Nucleus accumbens (tissue), 56 donors: ENCODE measurements at places on chromosomes 2 and 18.

- DNase-seq, result no peak
These were observed 31.1 kb upstream of the INHBB start for GRCh38 chr2:120314690-120315366.

DNA sequence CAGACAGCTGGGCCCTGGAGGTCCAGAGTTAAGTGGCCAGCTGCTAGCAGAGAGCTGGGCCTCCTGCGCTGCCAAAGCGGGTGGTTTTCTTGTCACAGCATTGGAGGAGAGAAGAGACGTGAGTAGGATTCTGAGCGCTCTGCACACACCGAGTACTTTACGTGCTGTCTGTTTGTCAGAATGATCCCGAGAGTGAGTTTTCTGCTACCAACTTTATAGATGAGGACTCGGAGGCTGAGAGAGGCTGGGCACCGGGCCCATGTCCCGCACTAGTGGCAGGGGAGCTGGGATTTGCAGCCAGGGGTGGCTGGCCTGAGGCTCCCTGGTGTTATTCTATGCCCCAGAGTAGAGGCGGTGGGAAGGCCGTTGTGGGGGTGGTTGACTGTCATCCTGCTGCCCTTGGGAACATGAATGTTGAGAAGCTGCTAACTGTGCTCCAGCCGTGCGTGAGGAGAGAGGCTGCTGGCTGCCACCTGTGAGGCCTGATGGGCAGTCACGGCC is 36.3 kb upstream of the MBP start:
- no peak for DNase-seq

- no peak for DNase-seq
These were observed 69.1 kb upstream of the FOXI3 start for GRCh38 chr2:88521445-88522073.

DNA sequence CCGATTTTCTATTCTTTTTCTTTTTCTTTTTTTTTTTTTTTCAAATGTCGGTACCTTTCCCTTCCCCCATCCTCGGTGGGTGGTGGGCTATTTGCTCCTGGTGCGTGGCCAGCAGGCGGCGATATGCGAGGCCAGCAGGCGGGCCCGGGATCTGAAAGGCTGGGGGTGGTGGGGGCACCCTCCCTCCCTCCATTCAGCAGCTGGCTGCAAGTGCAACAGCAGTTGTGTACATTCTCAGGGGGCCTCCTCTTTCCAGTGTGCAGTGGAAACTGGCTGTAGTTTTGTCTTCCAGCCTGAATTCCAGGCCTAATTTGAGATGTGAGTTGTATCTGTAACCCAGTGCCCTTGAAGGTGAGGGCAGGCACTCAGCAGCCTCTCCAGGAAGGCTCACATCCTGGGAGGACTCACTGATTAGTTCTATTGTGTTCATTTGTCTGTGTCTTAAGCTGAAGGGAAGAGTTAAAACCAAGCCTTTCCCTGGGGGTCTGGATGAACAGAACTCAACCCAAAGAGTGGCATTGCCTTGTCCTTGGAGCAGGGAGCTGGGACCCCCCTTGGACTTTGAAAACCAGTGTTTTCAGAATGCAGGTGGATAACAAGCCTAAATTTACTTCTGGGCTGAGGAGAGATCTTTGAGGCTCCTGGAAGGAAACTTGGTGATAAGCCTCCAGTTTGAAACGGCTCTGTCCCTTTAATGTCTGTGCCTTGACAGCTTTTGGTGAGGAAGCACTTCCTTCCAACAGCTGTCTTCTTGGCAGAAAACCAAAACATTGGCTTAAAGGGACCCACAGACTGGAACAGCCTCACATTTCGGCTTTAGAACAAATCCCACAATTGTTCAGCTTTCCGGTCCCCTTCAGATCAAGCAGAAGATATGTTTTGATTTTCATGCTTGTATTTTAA is 3.3 kb downstream of the MYCN start:
- peak; percentile 74 for DNase-seq

DNA sequence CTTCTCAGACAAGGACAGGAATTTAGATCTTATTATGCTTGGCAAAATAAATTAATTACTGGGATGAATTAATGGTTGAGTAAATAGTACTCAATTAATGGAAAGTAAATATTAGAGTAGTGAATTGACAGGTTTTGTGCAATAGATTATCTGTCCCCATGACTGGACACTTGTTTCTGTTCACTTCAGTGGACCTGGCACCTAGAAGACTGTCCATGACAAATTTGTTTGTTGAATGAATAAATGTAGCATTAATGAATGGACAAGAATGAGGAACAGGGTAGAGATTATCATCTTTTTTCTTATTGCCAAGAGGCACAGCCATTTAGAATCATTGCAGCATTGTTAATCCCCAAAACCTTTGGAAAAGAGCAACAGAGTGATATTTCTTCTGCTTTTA is 570.0 kb upstream of the CRIM1 start:
- DNase-seq, result no peak

DNA sequence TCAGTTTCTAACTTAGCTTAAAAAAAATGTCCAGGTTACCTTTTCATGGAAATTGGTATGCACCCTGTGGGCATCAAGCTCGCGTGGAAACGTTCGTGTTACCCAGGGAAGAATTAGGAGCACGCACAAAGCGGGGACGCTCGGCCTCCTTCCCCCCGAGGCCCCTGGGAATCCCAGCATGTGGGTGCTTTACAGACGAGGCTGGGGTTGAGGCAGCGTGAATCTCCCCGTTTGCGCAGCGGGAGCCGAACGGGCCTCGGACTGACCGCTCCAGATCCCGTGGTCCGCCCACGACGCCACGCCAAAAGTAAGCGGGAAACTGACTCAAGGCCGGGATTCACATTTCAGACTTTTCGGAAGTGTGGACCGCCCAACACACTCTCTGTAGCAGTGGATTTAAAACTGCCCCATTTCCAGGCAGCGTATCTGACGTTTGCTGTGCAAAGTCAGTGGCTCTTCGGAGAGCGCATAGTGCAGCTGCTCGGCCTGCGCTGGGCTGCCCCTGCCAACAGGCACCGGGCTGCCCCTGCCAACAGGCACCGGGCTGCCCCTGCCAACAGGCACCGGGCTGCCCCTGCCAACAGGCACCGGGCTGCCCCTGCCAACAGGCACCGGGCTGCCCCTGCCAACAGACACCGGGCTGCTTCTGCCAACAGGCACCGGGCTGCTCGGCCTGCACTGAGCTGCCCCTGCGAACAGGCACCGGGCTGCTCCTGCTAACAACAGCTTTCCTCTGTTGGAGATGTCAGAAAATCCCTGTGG is 49.7 kb downstream of the SH3YL1 start:
- no peak for DNase-seq

DNA sequence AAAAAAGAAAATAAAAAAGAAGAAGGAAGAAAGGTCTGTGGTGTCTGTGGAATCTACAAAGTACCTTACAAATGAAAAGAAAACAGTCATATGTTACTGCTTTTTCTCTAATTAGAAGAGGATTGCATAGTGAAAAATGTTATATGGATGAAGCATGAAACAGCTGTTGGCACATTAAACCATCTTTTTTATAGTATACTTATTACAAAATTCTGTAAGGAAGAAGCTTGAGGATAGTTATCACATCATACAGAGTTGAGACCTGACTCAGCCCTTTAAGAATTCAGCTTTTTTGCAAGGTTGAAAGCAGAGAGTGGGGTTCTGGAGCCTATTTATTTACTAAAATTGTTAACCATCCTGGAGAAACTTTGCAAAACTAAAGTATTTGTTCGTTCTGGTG is 222.7 kb downstream of the PHLPP1 start:
- DNase-seq, result no peak

- DNase-seq, result no peak
These were observed 161.0 kb upstream of the ID2 start for GRCh38 chr2:8520791-8521344.
